ENCODE measurements at places on chromosomes 12 and 14. TPM values are rescaled to one million over a fixed set of nuclear protein-coding genes. Genes with fewer than 3 reads are reported as not detected.

DNA sequence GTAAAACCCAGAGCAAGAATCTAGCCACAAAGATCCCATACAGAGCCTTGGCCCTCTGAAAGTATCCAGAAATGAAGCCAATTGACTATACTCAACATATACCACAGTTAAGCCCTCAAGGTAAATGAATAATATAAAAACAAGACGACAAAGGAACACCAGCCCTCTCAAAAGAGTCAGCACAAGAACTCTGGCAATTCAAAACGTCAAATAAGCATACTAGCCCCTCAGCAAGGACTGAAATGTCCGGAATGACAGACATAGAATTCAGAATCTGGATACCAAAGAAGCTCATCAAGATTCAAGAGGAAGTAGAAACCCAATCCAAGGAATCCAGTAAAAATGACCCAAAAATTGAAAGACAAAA, 49.9 kb downstream of the GTF2A1 start:
- peaks cover 5% of the 10 kb centered on the region for H3K4me1 ChIP-seq
- peaks cover 4% of the 10 kb centered on the region for H3K36me3 ChIP-seq
- peak overlapping the region; percentile 93 for H3K4me3 ChIP-seq
- no peak for DNase-seq

- no peaks in the 10 kb centered on the region for H3K4me1 ChIP-seq
- H3K27ac ChIP-seq = no peak overlapping the region
- no peak for DNase-seq
- H3K4me3 ChIP-seq = no peak overlapping the region
- no peaks in the 10 kb centered on the region for H3K27me3 ChIP-seq
- H3K36me3 ChIP-seq = no peaks in the 10 kb centered on the region
Measured at GRCh38 chr12:72296389-72296788, 24.2 kb downstream of the TRHDE start.

GRCh38 chr14:94173471-94173884, 644 bp upstream of the PPP4R4 start:
- peak overlapping the region; percentile 83 for H3K27ac ChIP-seq
- peaks cover 16% of the 10 kb centered on the region for H3K4me1 ChIP-seq
- DNase-seq = peak; percentile 28
- H3K4me3 ChIP-seq = peak overlapping the region; percentile 86

- DNase-seq = no peak
- no peaks in the 10 kb centered on the region for H3K36me3 ChIP-seq
- H3K27ac ChIP-seq = no peak overlapping the region
- H3K4me3 ChIP-seq = no peak overlapping the region
Measured at GRCh38 chr12:69872804-69873203, 47.8 kb downstream of the MYRFL start.

DNA sequence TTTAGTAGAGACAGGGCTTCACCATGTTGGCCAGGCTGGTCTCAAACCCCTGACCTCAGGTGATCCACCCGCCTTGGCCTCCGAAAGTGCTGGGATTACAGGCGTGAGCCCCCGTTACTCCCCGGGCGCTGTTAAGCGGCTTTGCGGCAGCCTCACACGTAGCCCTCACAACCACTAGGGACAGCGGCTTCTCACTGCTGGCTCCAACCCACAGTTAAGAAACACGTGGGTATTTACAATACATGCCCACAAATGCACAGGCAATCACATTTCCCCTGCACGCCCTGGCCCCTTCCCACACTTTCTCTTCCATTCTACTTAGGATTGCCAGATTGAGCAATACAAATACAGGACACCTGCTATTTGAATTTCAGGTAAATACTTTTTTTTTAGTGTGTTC, 37.0 kb upstream of the EIF5 start:
- DNase-seq = no peak
- peaks cover 4% of the 10 kb centered on the region for H3K4me1 ChIP-seq
- H3K36me3 ChIP-seq = no peaks in the 10 kb centered on the region
- no peak overlapping the region for H3K27ac ChIP-seq
- H3K27me3 ChIP-seq = peaks cover 6% of the 10 kb centered on the region

- peaks cover 8% of the 10 kb centered on the region for H3K4me1 ChIP-seq
- H3K27me3 ChIP-seq = peaks cover 9% of the 10 kb centered on the region
- DNase-seq = no peak
Measured at GRCh38 chr12:2613326-2614073, 181.3 kb upstream of the FKBP4 start.

GRCh38 chr12:69701826-69702225, 2.7 kb upstream of the BEST3 start:
- no peak for DNase-seq
- no peak overlapping the region for H3K4me3 ChIP-seq
- H3K4me1 ChIP-seq = no peaks in the 10 kb centered on the region
- H3K36me3 ChIP-seq = no peaks in the 10 kb centered on the region
- no peaks in the 10 kb centered on the region for H3K27me3 ChIP-seq

DNA sequence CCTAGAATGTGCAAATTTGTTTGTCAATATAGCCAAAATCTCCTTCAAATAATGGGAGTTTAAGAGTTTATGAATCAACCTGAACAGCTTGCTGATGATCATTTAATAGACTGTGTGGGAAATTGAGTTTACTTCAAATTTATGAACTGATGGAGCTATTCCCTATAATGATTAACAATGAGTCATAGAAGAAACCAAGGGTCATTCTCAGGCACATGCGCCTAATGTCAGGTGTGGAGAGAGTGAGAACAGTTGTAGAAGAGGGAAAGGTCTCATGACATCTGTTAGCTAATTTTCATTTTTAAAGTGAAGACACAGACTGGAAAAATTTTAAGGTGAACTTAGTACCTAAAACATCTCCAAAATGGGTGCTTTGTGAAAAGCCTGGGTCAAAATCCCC, 191.8 kb downstream of the BMP4 start:
- no peaks in the 10 kb centered on the region for H3K27me3 ChIP-seq
- no peaks in the 10 kb centered on the region for H3K4me1 ChIP-seq
- H3K4me3 ChIP-seq = no peak overlapping the region
- no peaks in the 10 kb centered on the region for H3K36me3 ChIP-seq

The PTPN21 gene
- total RNA-seq = 63.0 TPM

The PPP1R1A gene
- total RNA-seq = 47.6 TPM

The ORMDL2 gene
- total RNA-seq = 47.6 TPM

The RAPGEF3 gene
- 0.81 TPM for total RNA-seq

The TRIM9 gene
- total RNA-seq = 11.9 TPM

The PRR4 gene
- 7.5 TPM for total RNA-seq
